ENCODE measurements at places on chromosomes 6 and 20.

- no peak for DNase-seq
These were observed 22.8 kb upstream of the MEI4 start for GRCh38 chr6:77630014-77630413.

- DNase-seq, result no peak
These were observed 34.7 kb upstream of the LAMA4 start for GRCh38 chr6:112289038-112289566.

- no peak for DNase-seq
These were observed 162.9 kb upstream of the SASH1 start for GRCh38 chr6:148179786-148180185.

DNA sequence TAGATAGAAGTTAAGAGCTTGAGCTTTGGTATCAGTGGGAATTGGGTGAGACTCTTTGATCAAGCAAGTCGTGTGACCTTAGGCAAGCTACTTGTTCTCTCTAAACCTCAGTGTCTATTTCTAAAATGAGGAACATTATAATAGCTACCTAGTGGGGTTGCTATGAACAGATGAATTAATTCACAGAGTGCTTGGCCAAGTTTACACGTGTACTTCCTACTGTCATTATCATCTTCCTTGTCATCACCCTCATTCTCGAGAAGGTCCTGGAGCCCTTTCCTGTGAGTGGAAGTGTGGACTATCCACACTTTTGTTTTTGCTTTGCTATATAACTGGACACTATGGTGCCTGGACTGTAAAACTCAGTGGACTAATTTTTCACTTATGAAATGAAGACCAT is 64.0 kb downstream of the BCKDHB start:
- no peak for DNase-seq

GRCh38 chr6:34416877-34417371 is 8.9 kb downstream of the RPS10 start:
- DNase-seq, result no peak

DNA sequence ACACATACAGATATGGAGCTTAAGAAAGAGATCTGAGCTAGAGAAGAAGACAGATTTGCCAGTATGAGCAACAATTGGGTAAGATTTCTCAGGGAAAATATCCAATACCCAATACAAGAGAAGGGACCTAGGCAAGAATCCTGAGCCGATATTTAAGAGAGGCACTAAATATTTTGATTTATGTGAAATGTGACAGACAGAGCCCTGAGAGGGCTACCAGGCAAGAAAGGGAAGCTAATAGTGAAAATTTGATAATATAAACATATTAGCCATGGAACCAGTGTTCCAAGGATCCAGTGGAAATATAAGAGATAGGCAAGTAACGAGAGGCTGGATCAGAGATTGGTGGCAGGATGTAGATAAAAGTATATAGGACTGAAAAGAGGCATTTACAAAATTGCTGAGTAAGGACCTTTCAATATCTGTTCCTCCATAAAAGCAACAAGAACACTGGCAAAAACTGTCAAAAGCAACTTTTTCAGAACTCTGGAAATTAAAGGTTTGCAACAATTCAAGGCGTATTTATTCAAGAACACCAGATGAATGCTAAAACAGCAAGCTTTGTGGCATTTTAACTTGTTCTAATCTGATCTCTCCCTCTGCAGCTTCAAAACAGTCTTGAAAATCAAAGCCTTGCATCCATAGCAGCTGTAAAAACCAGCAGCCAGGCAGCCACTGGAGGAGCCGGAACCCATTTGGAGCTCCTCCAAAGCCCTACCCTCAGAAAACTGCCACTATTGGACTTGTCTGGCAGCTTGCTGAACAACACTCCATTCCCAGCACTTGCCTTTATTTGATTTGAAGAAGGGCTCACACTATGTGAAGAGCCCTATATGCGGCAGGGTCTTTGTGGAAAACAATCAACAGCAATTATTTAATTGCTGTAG is 58.8 kb downstream of the REV3L start:
- DNase-seq, result no peak

GRCh38 chr6:72740135-72740534 is 118.3 kb downstream of the KCNQ5 start:
- no peak for DNase-seq

GRCh38 chr20:11261533-11262000 is 587.8 kb upstream of the JAG1 start:
- DNase-seq, result no peak

DNA sequence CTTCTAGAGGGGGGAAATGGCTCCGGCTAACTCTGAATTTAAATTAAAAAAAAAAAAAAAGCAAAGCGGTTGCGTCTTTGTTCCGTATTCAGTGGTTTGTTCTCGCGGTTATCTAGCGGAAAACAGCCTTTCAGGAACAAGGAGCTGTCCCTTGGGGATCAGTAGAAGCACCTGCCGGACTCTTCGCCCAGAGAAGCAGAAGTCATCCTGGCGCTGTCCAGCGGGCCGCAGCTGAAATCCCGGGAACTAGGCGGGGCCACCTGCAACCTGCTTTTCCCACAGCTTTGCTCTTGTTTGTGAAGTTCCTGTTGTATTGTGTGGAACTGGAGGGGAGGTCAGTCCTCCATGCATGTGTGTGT is 43.9 kb upstream of the GJE1 start:
- no peak for DNase-seq

All from stimulated activated CD8-positive, alpha-beta memory T cell treated with anti-CD3 and anti-CD28 coated beads, Interleukin-2, amount 100 ng/mL, for 48 hours (primary cell).